ENCODE measurements at places on chromosomes 16 and 17.

DNA sequence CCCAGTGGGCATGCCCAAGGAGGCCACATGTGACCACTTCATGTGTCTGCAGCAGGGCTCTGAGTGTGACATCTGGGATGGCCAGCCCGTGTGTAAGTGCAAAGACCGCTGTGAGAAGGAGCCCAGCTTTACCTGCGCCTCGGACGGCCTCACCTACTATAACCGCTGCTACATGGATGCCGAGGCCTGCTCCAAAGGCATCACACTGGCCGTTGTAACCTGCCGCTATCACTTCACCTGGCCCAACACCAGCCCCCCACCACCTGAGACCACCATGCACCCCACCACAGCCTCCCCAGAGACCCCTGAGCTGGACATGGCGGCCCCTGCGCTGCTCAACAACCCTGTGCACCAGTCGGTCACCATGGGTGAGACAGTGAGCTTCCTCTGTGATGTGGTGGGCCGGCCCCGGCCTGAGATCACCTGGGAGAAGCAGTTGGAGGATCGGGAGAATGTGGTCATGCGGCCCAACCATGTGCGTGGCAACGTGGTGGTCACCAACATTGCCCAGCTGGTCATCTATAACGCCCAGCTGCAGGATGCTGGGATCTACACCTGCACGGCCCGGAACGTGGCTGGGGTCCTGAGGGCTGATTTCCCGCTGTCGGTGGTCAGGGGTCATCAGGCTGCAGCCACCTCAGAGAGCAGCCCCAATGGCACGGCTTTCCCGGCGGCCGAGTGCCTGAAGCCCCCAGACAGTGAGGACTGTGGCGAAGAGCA is 4.4 kb downstream of the WFIKKN2 start:
- no peak for DNase-seq

DNA sequence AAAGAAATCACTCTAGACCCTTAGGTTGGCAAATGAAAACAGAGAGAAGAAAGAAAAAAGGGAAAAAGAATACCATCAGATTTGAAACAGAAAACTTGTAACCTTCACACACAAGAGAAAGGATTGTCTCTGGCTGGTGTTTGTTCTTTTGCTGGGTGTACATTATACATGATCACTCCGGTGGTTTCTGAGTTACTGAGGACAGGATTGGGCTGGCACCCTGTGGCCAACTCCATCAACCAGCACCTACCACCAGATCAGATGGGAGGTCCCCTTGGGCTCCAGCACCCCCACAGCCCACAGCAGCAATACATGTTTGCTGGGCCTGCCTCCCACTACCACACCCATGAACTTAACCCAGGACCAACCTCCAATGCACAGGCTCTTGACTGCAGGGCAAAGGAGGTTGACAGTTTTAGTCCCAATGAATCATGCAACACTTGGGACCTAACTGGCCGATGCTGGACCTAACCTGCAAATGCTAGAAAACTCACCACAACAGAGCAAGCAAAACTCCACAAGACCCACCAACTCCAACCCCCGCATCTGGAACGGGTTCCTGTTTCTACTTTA is 308.3 kb downstream of the SOX9 start:
- DNase-seq = no peak

- no peak for DNase-seq
These were observed 3.6 kb upstream of the IRX3 start for GRCh38 chr16:54289945-54290832.

DNA sequence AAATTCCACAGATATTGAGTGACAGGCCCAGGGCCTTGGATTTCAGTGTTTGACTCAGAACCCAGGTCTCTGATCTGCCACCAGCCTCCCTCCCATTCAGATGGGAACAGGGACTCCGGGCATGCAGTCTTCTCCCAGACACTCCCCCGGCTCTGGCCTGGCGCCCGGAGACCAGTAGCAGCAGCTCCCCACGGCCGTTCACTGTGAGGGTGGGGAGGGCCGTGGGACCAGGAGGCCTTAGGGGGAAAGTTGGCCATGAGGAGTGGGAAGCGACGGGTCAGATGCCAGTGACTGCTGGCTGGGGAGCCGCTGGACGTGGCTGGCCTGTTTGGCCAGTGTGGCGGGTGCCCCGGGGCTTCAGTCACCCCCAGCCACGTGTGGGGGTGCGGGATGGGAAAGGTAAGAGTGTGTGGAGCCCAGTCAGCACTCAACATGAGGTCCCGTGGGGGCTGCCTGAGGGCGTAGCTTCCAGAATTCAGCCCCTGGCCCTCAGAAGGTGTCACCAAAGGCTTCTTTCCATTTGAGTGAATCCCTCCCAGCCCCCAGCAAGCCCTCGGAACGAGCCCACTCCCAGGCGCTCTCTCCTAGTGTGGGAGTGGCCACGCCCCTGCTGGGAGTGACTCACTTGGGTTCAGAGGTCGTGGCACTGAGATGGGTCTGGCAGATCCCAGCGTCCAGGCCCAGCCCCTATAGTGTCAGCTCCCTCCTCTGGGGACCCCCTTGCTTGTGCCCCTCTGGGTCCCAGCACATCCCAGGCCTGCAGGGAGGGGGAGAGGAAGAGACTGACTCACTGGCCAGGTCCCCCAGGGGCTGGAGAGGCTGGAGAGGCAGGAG is 309.4 kb downstream of the SEC14L1 start:
- DNase-seq = no peak

- no peak for DNase-seq
These were observed 2.3 kb downstream of the TEDC2 start for GRCh38 chr16:2462031-2462866.

DNA sequence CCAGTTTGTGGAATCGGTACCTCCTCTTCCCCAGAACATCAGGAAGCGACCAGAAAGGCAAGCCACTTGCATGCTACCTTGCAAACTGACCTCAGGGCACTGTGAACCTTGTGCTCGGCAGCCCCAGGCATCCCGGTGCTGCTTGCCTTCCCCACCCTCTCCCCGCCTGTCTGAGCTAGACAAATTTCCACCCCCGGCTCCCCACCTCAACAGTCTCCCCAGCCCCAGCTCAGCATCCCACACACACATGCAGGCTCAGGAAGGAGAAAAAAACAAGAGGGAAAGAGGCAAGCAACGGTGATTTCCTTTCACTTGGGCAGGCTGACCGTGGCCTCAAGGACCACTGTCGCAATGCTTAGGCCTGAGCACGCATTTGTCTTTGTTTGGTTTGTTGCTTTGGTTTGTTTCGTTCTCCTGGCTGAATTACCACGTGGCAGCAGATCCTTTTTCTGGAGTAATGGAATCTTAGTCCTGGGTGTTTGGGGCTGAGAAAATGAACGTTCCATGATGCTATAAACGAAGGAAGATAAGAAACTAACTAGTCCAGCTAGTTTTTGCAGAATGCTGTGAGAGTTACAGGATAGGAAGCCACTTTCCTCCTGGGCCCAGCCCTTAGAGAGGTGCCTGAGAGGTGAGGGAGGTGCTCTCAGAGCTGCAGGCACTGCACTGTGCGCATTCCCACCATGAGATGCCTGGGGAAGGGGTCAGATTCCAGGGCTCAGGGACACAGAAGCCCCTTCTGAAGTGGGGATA is 27.9 kb downstream of the SDK2 start:
- no peak for DNase-seq

- DNase-seq = no peak
These were observed 5.8 kb downstream of the SLC5A2 start for GRCh38 chr16:31488468-31489297.

- DNase-seq = no peak
These were observed 45.0 kb downstream of the B9D1 start for GRCh38 chr17:19317359-19318095.

DNA sequence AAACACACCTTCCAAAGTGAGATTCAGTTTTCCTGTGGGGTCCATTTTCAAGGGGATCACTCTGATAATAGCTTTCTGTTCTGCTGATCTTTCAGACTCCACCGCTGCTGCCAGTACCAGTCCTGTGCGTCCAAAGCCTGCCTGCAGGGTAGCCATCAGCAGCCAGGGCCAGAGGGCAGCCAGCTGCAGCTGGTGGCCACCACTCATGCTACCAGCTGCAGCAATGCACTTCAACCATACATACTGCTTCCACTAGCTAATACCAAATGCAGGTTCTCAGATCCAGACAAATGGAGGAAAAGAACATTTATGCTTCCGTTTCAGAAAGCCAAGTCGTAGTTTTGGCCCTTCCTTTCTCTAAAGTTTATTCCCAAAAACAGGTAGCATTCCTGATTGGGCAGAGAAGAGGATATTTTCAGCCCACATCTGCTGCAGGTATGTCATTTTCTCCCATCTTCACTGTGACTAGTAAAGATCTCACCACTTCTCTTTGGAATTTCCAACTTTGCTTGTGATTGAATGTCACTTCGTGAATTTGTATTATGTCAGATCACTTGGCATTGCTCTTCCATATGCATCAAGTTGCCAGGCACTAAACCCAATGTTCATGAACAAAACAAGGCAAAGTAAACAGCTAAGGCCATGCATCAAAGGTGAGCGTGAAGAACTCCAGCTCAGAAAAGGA is 1.8 kb downstream of the RNF43 start:
- no peak for DNase-seq

DNA sequence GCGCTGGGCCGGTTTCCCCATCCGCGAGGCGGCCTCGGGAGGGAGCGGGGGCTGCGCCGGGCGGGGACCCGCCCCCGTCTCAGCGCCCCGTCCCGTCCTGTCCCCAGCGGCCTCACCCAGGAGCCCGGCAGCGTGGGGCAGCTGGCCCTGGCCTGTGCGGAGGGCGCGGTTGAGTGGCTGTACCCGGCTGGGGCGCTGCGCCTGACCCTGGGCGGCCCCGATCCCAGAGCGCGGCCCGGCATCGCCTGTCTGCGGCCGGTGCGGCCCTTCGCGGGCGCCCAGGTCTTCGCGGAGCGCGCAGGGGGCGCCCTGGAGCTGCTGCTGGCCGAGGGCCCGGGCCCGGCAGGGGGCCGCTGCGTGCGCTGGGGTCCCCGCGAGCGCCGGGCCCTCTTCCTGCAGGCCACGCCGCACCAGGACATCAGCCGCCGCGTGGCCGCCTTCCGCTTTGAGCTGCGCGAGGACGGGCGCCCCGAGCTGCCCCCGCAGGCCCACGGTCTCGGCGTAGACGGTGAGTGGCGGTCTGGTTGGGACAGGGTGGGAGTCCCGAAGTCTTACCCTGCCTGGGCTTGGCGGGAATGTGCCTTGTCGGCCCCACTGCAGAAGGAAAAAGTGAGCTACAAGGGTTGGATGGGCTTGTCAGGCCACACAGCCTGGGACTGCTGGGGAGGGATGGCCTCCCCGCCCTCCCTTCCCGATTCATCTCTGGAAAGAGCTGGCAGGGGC is 720 bp downstream of the METRN start:
- DNase-seq = peak; percentile 29

GRCh38 chr17:2204393-2204792 is 99.2 kb downstream of the SMG6 start:
- no peak for DNase-seq

GRCh38 chr17:60224064-60224463 is 74.3 kb downstream of the CA4 start:
- DNase-seq = no peak

- no peak for DNase-seq
These were observed 165.2 kb downstream of the WWOX start for GRCh38 chr16:78264642-78265041.

DNA sequence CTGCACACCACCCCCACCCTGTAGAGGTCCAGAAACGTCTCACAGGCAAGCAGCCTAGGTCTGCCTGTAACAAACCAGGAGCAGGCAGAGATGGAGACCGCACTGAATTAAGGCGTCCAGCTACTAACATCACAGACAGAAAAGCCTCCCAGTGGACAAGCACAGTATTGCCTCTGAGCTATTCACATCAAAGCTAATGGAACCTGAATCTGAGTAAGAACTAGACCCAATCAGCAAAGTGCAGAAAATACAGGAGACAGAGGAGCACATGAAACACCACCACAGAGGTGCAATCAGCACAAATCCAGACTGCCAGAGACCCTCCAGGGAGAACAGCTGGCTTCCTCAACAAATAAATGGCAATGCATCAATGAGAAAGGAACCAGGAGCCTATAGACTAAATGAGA is 22.2 kb upstream of the PEMT start:
- DNase-seq = peak; percentile 41

- DNase-seq = no peak
These were observed 14.6 kb downstream of the EEF2K start for GRCh38 chr16:22220714-22221113.

DNA sequence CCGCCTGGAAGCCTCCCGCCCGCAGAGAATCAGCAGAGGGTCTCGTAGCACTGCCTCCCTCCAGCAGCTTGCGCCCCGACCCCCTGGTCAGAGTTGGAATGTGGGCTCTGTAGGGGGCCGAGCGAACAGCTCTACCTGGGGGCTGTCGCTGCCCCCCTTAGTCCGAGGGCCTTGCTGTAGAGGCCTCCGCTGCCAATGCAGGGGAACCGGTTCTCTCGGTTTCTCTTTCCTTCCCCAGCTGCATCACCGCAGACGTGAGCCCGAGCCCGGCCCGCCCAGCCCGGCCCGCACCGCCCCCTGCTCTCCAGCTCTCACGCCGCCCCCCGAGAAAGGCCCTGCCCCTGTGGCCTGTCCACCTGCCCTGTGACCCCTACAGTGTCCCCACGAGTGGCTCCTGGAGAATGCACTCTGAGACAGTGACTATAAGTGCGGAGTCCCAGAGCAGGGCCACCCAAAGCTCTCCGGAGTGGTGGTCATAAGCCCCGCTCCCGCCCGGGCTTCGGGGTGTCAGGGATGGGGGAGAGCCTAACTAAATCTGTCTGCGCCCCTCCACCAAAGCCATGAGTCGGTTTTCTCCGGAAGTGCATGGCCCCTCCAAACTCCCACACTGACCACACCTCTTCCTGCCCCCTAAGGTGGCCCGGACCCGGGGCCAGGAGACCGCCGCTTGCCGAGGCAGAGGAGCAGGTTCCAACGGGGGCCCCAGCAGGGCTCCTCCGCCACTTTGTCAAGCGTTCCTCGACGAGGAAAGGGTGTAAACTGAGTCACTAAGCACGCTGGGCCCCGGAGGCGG is 1.7 kb downstream of the ARHGAP27 start:
- no peak for DNase-seq

GRCh38 chr17:50003911-50004310 is 8.9 kb upstream of the DLX3 start:
- no peak for DNase-seq
